ENCODE measurements at places on chromosomes 3 and 15.

GRCh38 chr3:139312416-139312815 lies 31.4 kb upstream of the MRPS22 start:
- DNase-seq = no peak

DNA sequence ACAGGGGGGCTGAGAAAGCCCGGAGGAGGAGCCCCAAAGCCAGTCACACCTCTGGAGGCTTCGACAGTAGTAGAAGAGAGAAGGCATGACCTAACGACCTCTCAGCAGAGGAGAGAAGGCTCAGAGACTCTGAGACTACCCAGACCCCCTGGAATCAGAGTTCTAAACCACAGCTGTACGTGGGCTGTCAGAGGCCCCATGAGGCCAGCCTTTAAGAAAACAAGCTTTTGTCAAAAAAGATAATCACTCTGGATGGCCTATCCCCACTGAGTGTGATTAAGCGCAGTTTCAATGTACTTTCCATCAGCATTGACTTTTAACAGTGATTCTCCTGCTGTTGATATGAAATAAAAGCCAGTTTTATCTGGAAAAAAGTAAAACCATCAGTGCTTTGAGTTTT lies 330.3 kb downstream of the CLSTN2 start:
- DNase-seq = no peak

- no peak for DNase-seq
These were observed 69.8 kb upstream of the BFSP2 start for GRCh38 chr3:133330065-133330464.

DNA sequence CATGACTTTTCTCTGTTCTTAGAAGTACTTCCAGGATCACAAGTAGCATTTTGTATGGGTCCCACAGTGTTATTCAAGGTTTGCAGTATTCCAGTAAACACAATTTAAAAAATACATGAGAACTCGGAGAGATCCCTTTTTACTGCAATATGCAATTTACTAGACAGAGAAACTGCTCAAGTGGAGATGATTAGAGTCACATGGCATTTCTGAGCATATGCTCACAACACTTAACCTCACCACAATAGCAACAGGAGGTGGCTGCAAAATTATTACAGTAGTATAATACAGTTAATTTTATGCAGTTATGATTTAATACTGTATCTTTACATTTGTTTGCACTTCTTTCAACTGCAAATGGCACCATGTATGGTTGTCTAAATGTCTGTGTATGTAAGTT lies 87.5 kb downstream of the PIK3CB start:
- no peak for DNase-seq

- no peak for DNase-seq
These were observed 769.0 kb upstream of the NR2F2 start for GRCh38 chr15:95561463-95561862.

- no peak for DNase-seq
These were observed 211.8 kb downstream of the CHST2 start for GRCh38 chr3:143331350-143331749.

- no peak for DNase-seq
These were observed 3.5 kb downstream of the MYZAP start for GRCh38 chr15:57595011-57595866.

- DNase-seq = no peak
These were observed 161.6 kb downstream of the TIGIT start for GRCh38 chr3:114455432-114455831.

GRCh38 chr3:46918634-46919033 lies 41.1 kb downstream of the PTH1R start:
- no peak for DNase-seq

DNA sequence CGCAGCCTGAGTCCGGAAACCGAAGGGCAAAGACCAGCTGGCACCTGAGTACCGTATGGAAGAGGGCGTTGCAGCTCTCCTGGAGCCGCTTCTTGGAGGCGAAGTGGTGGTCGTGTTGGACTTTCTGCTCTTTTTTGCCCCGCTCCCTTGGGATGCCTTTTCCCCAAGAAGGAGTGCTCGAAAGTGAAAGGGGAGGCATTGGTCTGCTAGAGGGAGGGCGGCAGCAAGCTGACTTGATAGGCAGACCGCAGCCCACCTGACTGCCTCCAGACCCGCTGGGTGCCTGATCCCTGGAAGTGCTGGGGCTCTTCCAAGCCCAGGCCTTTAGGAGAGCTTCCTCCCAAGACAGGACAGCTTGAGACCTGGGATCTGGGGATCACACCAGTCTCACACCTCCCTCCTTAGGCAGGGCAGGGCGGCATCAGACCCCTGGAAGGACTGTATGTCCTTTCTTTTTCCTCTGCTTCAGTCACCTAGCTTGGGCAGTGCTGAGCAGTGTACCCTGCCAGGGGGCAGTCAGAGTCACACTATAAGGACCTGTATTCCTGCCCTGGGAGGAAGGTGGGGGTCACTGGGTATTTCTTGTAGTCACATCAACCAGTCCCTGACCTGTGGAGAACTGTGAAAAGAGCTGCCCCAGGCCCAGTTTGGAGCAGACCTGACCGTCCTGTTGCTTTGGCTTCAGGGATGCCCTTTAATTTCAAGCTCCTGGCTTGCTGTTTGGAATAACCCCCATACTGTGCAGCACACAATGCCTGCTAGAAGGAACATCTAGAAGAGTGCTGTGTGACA lies 2.1 kb downstream of the ACVR2B start:
- DNase-seq = no peak

GRCh38 chr3:186986816-186987215 lies 56.5 kb downstream of the ST6GAL1 start:
- DNase-seq = no peak

- no peak for DNase-seq
These were observed 127.3 kb upstream of the THBS1 start for GRCh38 chr15:39453620-39454019.

GRCh38 chr3:64213962-64214379 lies 11.3 kb downstream of the PRICKLE2 start:
- DNase-seq = peak; percentile 37

- peak; percentile 39 for DNase-seq
These were observed 5.7 kb downstream of the LYSMD2 start for GRCh38 chr15:51731549-51732267.

DNA sequence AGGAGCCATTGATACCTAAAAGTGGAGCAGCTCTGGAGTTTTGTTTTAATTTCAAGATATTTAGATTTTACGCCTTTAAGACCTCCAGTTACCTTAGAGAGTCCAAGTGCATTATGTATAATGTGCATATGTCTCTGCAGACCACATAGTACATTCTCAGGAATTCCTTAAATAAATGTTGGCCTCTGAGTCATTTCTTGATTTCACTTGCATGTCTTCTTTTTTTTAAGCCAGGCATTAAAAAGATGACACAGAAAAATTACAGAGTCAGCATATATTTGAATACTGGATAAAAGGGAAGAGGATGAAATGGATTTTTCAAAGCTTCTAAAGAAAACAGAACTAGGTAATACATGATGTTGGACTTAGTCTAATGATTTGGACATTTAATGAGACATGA lies 125.2 kb downstream of the TMCO5A start:
- peak; percentile 61 for DNase-seq

DNA sequence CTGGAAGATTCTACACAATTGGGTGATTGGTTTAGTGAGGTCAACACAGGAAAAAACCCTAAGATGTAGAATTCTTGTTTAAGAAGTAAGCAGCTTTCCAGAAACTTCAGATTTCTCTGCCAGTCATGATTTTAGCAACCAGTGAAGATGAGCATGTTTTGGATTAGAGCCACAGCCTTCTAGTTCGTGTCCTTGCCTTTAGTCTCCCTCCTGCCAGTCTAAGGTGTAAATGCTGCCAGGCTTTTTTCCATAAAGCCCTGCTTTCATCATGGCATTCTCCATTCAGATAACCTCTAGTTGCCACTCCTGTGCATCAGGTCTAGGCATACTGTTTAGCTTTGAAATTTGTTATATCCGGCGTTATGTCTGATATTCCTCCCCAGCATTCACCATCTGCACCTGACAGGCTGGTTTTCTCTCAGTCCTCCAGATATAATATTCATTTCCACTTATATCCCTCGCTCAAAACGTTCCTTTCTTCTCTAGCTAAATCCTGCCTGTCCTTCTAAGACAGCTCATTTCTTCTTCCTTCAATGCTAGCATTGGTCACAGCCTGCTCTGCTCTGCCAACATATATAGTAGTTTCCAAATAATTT lies 37.4 kb downstream of the SYN2 start:
- no peak for DNase-seq

DNA sequence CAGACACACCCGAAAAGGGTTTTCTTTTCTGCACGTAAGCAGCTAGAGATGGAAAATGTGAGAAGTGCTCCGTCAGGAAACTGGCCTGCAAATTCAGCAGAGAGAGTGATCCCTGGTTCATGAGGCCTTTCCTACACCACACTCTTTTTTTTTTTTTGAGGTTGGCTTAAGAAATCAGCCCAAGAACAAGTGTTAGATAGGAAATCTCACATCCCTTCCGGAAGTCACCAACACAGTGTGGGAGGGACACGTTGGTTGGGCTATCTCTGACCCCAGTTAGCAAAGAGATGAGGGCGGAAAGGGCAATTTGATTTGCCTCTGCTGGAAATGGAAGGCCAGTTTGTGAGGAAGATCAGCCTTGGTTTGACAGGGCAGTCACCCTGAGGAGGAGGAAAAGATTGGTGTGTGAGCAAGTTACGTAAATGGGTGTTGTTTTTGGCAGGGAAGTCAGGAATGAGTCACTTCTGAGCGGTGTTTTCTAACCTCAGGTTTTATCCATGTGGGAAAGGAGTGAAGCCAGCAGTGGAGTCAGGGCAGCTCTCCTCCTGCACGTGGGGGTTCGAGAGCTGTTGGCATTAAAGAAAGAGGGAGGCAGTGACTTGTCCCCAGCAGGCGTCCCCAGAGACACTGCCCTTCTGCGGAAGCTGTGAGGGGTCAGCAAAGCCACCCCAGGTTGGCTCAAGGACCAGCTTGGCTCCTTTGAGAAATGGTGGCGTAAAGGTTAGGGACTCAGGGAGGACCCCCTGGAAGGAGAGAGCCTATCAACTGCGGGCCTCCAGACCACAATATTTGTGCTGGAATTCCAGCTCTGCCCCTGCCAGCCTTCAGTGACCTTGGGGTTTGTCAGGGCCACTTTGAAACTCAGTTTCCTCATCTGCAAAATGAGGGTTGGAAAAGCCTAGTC lies 237.6 kb upstream of the BHLHE40 start:
- peak; percentile 98 for DNase-seq

GRCh38 chr3:20668411-20668810 lies 482.4 kb upstream of the SGO1 start:
- no peak for DNase-seq

DNA sequence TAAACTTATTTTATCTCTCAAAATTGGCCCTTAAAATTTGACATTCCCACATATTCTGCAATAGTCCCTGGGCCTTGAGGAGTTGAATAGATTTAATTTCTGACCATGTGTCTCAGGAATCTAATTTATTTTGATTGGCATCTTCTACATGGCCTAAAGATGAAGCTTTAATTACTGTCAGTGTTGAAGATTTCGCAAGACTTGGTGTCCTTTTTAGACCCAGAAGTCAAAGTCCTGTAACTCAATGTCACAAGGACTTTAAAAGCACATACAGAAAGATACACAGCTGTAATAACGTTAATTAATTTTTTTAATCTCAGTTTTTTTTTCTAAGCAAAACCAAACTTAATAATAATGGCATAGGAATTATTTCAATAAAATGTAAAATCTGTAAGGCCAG lies 163.9 kb downstream of the SUCNR1 start:
- DNase-seq = no peak

- no peak for DNase-seq
These were observed 3.7 kb downstream of the EFCC1 start for GRCh38 chr3:129004639-129005295.

- no peak for DNase-seq
These were observed 135.4 kb downstream of the PDE8A start for GRCh38 chr15:85116925-85117646.

DNA sequence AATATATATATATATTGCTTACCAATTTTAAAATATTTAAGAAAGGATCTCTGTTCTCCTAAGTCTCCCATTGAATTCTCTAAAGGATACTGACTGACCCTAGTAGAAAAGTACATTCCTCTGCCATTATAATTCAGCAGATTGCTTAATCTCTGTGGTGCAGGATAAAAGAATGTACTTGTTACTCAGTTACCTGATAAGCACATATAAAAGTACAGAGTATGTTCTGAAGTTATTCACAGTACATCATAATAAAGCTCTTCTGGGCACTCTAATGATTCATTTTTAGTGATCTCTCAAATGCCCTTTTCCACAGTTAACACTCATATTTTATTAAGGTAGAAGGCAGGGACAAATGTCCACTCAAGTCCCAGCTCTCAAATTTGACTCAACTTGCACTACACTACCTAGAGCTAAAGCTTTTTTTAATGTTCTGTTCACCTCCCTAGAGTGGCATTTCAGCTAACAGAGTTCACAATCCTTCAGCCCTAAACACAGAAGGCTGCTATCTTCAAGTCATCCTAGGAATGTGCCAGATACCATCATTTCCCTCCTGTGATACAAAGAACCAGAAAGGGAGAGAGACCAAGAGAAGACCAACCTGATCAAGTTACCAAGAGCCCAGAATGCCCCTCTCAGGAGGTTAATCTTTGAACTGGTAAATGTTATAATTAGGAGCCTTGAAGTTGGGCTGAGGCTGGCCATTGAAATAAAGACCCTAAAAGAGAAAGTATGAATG lies 53.3 kb downstream of the MEIS2 start:
- DNase-seq = peak; percentile 81

GRCh38 chr3:146223401-146224373 lies 27.2 kb downstream of the PLSCR4 start:
- peak; percentile 18 for DNase-seq

DNA sequence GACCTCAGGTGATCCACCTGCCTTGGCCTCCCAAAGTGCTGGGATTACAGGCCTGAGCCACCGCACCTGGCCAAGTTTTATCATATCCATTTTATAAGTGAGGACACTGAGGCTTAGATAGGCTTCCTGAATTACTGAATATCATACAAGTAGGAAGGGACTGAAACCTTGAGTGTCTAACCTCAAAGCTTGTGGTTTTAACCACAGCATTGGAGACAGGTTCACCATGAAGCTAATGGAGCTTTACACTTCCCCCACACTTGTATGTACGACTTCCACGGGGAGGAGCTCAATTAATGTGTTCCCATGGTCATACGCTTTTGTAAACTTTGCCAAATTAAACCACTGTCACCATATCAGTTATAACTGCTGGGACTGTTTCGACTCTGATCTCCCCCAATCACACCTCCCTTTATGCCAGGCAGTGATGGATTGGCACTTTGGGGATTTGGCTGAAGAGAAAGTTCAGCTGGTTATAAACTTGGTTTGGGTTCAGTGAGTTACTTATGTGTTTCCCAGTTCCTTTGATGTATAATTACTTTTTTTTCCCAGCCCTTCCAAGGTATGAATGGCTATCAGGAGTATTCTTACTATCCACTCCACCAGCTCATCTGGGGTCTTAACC lies 38.4 kb upstream of the MEIS2 start:
- no peak for DNase-seq

DNA sequence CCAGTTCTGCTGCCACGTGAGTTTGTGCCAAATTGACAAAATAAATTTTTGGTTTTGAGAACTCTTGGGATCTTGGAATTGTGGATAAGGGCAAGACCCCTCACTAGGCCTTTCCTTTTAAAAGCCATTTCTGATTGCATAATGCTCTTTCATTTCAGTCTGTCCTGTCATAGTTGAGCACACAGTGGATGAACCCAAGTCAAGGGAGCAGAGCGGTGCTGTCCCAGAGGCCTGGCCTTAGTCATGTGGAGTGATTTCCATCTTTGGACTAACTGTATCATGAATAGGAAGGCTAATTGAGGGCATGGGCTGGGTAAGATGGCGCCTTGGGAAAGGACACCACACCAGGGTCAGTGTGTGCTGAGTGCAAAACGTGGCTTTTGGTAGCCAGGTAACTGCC lies 304.0 kb downstream of the UACA start:
- no peak for DNase-seq

- peak; percentile 62 for DNase-seq
These were observed 794 bp downstream of the ARPP19 start for GRCh38 chr15:52567871-52568600.

- DNase-seq = no peak
These were observed 99.2 kb downstream of the PLXNA1 start for GRCh38 chr3:127082066-127082465.
